ENCODE measurements at places on chromosomes 11 and 22.

- DNase-seq = no peak
Measured at GRCh38 chr22:47146941-47147340, 384.5 kb downstream of the TBC1D22A start.

GRCh38 chr11:61911701-61912529 lies 5.5 kb downstream of the RAB3IL1 start:
- DNase-seq = no peak

DNA sequence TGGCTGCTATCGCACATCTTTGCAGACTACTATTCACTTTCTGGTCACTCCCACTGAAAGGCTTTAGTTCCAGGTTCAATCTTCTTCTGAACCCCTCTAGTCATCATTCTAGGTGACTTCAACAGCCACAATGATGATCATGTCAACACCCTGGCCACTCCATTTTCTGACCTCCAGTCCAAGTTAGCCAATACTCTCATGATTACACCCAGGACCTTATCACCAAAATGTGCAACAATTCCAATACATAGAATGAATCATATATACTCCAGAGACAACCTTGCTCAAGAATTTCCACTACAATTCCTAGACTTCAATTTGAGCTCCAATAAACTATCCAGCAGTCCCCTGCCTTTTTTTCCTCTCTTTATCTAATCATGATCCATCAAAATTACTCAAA lies 70.7 kb downstream of the PAK1 start:
- DNase-seq = no peak

DNA sequence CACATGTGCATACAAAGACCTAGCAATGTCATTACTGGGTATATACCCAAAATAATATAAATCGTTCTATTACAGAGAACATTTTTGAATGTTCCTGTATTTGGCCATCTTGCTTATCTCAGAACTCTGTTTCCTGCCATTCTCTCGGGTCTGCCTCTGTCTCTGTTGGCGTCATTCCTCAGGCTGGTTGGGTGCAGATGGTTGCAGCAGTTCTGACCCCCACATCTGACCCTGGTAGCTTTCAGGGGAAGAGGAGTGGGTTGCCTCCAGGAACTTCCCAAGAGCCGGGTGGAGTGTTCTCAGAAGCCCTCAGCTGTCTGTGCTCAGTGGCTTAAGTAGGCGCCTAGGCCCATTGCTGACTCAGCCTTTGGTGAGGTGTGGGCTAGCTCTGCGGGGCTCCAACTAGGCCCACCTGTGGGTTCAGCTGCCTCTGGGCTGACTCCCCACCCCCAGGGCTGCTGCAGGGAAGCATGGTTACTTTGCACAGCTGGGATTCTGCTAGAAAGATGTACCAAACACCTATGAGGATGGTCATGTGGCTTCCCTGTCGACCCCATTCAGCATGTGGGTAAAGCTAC lies 114.0 kb downstream of the TBC1D22A start:
- no peak for DNase-seq

- peak; percentile 7 for DNase-seq
Measured at GRCh38 chr11:87421422-87421821, 383.7 kb downstream of the TMEM135 start.

GRCh38 chr11:72144807-72145565 lies 9.5 kb downstream of the FOLR3 start:
- DNase-seq = no peak

DNA sequence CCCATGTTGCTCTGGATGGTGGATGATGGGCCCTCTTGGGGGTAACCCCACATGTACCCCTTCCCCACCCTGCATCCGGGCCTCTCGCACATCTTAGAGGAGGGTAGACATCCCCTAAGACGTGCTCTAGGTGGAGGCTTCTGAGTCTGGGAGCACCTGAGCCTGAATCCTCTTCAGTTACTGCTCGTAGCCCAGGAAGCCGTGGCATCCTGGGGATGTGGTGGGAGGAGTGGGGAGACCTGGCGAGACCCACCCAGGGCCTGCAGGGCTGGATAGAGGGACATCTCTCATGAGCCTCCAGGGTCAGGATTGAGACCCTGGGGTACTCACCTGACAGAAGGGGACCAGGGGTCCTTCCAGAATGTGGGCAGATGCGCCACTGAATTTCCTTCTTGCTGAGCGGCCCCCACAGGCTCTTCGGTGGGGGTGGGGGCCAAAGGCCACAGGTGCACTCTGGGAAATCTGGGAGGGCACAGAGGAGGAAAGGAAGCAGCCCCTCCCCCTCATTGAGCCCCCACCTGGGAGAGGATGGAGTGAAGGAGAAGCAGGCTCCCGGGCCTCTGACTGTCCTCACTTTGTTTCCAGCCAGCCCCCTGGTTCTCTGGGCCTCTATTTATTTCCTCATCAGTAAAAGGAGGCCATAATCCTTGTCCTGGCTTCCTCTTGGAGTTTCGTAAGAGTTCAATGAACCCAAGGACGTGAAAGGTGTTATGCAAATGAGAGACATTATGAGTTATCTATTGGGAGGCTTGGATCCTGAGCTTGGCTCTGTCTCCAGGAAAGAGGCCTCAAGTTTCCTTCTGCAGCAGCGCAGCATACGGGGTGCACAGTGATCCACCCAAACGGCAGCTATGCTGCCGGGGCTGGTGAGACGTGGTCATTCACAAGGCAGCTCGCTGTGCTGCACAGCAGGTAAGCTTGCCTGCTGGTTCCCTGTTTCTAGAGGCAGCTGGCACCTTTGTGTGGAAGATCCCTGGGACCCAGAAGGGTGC lies 31.2 kb downstream of the KCNJ4 start:
- no peak for DNase-seq

Measured in effector CD4-positive, alpha-beta T cell (primary cell).